ENCODE measurements at places on chromosomes 4 and X.

DNA sequence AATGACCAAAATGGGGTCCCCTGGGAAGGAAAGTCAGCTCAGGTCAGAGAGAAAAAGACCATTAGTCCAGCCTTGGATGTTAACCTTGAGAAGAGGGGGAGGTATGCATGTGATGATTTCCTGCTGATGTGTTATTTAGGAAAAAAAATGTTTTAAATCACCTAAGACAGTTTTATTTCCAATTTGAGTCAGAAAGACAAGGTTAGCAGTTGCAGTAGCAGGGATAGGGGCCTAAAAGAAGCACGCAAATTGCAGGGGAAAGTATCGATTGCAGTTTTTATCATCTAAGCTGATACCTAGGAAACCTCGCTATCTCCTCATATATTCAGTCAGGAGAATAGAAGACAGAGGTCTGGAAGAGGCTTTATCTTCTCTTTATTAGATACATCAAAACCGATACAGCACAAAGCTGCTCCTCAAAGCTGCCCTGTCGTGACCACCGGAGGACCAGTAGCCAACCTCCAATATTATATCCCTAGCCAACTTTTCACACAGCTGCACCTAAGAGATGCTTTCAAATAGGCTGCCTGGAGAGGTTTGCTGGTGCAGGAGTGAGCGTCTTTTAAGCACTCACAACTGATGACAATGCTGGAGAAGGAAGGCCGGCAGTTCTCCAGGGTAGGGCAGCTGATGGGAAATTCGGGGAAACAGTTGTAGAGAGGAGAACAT lies 289.4 kb downstream of the INPP4B start:
- no peak for DNase-seq

DNA sequence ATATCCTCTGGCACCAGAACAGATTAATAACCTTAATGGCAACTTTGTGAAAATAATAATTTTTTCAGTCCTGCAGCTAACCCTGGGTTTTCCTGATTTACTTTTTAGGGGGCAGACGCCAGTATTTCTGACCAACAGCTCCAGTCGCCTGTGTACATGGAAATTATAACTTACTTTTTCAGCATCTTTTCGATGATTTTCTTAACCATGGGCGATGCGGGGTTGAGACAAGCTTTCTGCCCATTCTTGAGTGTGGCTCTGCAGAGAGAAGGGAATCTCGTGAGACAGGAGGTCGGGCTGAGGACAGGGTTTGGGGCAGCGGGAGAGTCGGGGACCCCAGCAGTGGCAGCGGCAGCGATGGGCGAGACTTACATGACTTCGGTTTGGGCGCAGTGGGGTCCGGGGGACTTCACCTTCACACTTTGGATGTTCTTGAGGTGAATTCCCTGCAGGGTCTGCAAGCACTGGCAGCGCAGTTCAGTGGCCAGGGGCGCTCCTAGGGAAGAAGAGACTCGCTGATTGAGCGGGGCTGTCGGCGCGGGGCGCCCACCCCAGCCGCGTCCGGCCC lies 484 bp downstream of the CXCL2 start:
- no peak for DNase-seq

DNA sequence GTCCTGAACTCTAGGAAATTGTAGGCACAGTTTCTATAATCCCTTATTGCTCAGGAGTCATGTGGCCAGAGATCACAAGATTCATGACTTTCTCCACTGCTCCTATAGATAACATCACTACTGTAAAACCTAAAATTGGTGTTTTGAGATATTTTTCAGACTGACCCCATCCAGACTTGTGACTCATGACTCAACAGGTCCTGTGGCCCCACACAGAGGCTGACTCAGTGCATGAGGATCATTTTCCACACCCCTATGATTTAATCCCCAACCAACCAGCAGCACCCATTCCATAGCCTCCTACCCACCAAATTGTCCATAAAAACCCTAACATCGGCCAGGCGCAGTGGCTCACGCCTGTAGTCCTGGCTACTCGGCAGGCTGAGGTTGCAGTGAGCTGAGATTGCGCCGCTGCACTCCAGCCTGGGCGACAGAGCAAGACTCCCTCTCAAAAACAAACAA lies 13.2 kb upstream of the XIAP start:
- DNase-seq = no peak

GRCh38 chrX:141894733-141895132 lies 9.0 kb upstream of the MAGEC1 start:
- DNase-seq = no peak

DNA sequence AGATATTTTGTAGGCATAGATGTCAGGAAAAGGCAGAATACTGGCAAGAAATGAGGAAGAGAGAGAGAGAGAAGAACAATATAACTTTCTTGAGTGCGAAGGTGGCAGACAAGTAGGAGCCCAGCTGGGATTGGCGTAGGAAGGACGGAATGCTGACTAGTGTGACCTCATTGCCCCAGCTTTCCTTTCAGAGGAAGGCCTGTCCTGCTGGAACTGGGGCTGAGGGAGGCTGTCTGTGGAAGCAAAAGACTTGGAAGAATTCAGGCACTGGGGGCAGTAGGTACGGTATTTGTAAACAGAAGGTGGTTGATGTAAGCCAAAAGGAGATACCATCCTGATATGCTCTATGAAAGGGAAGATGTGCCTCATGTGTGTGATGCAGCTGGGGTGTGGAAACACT lies 818.4 kb downstream of the ADGRL3 start:
- no peak for DNase-seq

GRCh38 chr4:39341075-39341725 lies 25.0 kb downstream of the RFC1 start:
- DNase-seq = no peak

DNA sequence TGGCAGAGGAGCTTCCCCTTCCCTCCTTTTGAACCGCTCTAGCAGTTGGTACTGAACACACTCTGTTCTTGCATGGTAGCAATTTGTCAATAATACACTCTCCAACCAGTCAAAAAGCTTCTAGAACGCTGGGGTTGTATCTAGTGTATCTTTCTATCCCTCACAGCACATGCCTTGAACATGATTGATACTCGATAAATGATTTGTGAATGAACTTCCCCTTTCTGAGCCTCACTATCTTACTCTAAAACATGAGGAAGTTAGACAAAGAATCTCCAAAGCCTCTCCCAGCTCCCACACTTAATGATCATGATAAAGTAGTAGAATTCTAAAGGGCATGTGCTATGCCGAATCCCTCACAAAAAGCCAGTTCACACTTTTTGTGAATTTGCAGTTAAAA lies 64.4 kb downstream of the DLG3 start:
- DNase-seq = no peak

- DNase-seq = peak; percentile 15
These were observed 152.7 kb downstream of the TEX11 start for GRCh38 chrX:70755850-70756249.

GRCh38 chr4:164824581-164824980 lies 52.4 kb upstream of the APELA start:
- DNase-seq = no peak

- DNase-seq = no peak
These were observed 183.5 kb upstream of the C1QTNF7 start for GRCh38 chr4:15244354-15244753.
